Thoracic aorta endothelial cell (primary cell): ENCODE measurements at places on chromosomes 6 and 20. TPM values are rescaled to one million over a fixed set of nuclear protein-coding genes. Genes with fewer than 3 reads are reported as not detected.

The TRIM40 gene
- total RNA-seq: not detected in 2 replicates

The LINC00237 gene
- total RNA-seq: not detected in 2 replicates

The SLC22A1 gene
- total RNA-seq: not detected in 2 replicates

The KIF6 gene
- under 0.01 TPM in 1 of 2 replicates, not detected in the other for total RNA-seq

The MYLK4 gene
- total RNA-seq: 0.40 and 0.43 TPM in 2 replicates

The NHSL1 gene
- total RNA-seq: 45.9 and 67.3 TPM in 2 replicates

The SLC32A1 gene
- not detected in 2 replicates for total RNA-seq

The GGT7 gene
- total RNA-seq: 1.0 and 1.6 TPM in 2 replicates

The UFL1 gene
- 31.6 and 33.1 TPM in 2 replicates for total RNA-seq

The DAAM2 gene
- total RNA-seq: under 0.01 and 0.07 TPM in 2 replicates

The PCSK2 gene
- not detected in 2 replicates for total RNA-seq

The RGS17 gene
- 4.8 and 5.7 TPM in 2 replicates for total RNA-seq

The SLC22A3 gene
- 0.07 and 0.27 TPM in 2 replicates for total RNA-seq

The ENPP1 gene
- 5.2 and 8.1 TPM in 2 replicates for total RNA-seq

The DACT2 gene
- total RNA-seq: not detected in 2 replicates

The TNFRSF6B gene
- total RNA-seq: 13.2 and 15.5 TPM in 2 replicates

The SMLR1 gene
- not detected in 2 replicates for total RNA-seq

The COL19A1 gene
- not detected in 2 replicates for total RNA-seq

The MMUT gene
- 14.6 and 17.3 TPM in 2 replicates for total RNA-seq

The PLTP gene
- total RNA-seq: 13.4 and 17.0 TPM in 2 replicates

The PI3 gene
- total RNA-seq: not detected in 2 replicates

The ZFP57 gene
- 2.5 TPM in 1 of 2 replicates, not detected in the other for total RNA-seq

The EPHA7 gene
- total RNA-seq: 0.40 and 0.50 TPM in 2 replicates

The TRIM31 gene
- total RNA-seq: not detected in 2 replicates

The VAPB gene
- 23.3 and 25.3 TPM in 2 replicates for total RNA-seq

The OR2H1 gene
- total RNA-seq: not detected in 2 replicates

The GABBR1 gene
- total RNA-seq: 16.2 TPM in 2 replicates

The C20orf204 gene
- 2.1 and 3.3 TPM in 2 replicates for total RNA-seq

The BFSP1 gene
- 2.3 and 3.3 TPM in 2 replicates for total RNA-seq

The CYP39A1 gene
- 0.13 and 0.22 TPM in 2 replicates for total RNA-seq

The HRH3 gene
- not detected in 2 replicates for total RNA-seq

The COL9A1 gene
- total RNA-seq: not detected in 2 replicates

The FOXA2 gene
- total RNA-seq: not detected in 2 replicates

The HLA-DRB1 gene
- total RNA-seq: 0.93 TPM in 1 of 2 replicates, not detected in the other

The C20orf144 gene
- total RNA-seq: 0.07 and 0.13 TPM in 2 replicates

The SPAG4 gene
- 6.5 and 7.8 TPM in 2 replicates for total RNA-seq

The PPP1R3G gene
- 0.36 and 0.40 TPM in 2 replicates for total RNA-seq

The EFCAB8 gene
- 0.43 TPM in 1 of 2 replicates, not detected in the other for total RNA-seq

The CAP2 gene
- 4.5 and 9.4 TPM in 2 replicates for total RNA-seq

The PTCRA gene
- not detected in 2 replicates for total RNA-seq

The WFDC5 gene
- not detected in 2 replicates for total RNA-seq

The BMP7 gene
- not detected in 2 replicates for total RNA-seq

The KIF25 gene
- not detected in 2 replicates for total RNA-seq

The EZR gene
- 90.8 and 99.5 TPM in 2 replicates for total RNA-seq

The LKAAEAR1 gene
- 0.29 and 0.40 TPM in 2 replicates for total RNA-seq

The CGAS gene
- total RNA-seq: 11.3 and 14.3 TPM in 2 replicates

The RIPPLY2 gene
- total RNA-seq: not detected in 2 replicates
